T-cell (primary cell): ENCODE measurements at places on chromosomes 6 and 20. TPM values are rescaled to one million over a fixed set of nuclear protein-coding genes. Genes with fewer than 3 reads are reported as not detected.

GRCh38 chr6:146028851-146029572 lies at the start of gene GRM1:
Gene GRM1, plus strand, starts transcription at chr6:146029062. Its CDS starts 456 bp downstream, at chr6:146029518.
- no peak for DNase-seq

DNA sequence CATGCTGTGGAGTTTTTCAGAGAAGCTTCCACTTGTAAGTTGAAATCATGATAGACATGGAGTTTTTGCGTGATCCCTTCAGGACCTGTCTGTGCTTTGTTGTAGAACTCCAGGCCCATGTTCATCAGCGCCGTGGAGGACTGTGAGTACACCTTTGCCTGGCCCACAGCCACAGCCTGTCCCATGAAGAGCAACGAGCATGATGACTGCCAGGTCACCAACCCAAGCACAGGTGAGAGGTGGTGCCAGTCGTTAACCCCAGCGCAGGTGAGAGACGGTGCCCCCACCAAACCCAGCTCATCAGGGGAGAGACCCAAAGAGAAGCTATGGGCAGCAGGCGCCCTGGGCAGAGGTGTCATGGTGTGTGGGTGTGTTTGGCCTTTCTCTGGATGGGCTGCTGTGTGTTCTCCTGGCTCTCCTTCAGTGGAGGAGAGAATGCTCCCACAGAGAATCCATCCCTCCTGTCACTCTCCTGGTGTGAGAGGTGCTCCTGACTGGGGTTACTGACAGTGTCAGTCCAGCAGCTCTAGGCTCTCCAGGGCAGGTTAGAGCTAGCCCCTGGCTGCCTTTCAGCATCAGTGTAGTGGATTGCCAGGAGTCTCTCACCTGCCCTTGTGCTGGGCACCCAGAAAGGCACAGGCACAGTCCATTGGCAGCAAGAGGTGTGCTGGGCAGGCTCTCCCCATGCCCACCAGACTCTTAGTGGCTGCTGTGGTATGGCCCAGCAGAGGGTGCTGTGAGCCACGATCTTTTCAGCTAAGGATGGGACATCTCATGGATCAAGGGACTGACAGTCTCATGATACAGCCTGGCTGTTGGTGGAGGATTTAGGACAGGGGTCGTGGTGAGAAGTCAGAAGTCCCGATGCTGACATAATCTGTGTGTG lies 49.6 kb upstream of the SLC22A1 start:
- DNase-seq, result no peak

DNA sequence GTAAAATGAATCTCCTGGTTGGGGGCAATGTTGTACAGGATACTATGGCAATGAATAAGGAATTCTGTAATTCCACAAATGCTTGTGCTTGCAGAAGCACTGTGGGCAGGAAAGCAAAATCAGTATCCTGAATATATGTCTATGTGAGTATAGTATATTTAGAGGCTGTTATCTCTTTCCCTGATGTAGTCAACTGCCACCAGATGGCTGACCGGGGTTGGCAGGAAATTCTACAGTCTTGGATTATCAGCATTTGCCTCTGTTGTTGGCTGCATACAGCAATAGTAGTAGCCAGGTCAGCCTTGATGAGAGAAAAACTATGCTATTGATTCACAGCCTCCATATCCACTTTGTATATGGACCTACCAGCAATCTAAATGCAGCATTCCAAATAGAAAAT lies 425.1 kb upstream of the JAG1 start:
- DNase-seq, result no peak

Gene BMP7
- total RNA-seq, result not detected
